ENCODE measurements at places on chromosomes 13 and 19.

GRCh38 chr13:20475927-20476691, 49.5 kb downstream of the CRYL1 start:
- no peak for DNase-seq

GRCh38 chr13:99386495-99386894, 79.3 kb upstream of the GPR183 start:
- no peak for DNase-seq

- DNase-seq: no peak
These were observed at the start of gene ARL11 for GRCh38 chr13:49627831-49628652. ARL11 (plus strand) TSS chr13:49628507; CDS start chr13:49630448, 1,941 bp downstream.

DNA sequence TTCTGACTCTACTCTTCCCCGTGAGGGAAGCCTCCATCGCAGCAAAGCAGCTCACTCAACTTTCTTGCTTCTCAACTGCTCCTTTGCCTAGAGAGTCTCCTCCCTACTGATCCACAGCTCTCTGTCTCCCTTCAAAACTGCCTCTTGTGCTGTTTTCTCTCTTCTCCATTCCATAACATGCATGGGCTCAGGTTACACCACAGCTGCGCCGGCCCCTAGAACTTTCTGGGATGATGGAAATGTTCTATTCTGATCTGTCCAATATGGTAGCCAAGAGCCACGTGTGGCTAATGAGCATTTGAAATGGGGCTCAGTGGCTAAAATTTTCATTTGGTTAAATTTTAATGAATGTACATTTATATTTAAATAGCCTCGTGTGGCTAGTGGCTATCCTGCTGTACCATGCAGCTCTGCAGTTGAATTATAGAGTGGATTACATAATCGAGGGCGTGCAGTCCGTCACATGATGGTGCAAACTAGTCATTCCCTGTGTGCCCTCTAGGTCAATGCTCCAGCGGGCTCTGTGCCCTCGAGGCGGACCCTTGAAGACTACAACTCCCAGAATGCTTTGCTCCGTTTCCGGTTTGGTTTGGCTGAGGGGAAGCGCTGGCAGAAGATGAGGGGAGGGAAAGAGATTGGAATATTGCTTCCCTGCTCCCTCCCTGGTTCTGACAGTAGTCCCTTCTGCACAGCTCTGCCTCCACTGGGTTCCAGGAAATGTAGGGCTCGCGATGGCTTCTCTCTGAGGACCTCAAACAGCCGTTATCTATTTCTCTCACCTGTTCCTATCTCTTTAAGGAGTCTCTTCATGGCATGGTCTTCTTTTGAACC, 109.8 kb downstream of the CACNA1A start:
- DNase-seq: peak; percentile 67

- no peak for DNase-seq
These were observed 13.9 kb upstream of the LGALS16 start for GRCh38 chr19:39641773-39642172.

DNA sequence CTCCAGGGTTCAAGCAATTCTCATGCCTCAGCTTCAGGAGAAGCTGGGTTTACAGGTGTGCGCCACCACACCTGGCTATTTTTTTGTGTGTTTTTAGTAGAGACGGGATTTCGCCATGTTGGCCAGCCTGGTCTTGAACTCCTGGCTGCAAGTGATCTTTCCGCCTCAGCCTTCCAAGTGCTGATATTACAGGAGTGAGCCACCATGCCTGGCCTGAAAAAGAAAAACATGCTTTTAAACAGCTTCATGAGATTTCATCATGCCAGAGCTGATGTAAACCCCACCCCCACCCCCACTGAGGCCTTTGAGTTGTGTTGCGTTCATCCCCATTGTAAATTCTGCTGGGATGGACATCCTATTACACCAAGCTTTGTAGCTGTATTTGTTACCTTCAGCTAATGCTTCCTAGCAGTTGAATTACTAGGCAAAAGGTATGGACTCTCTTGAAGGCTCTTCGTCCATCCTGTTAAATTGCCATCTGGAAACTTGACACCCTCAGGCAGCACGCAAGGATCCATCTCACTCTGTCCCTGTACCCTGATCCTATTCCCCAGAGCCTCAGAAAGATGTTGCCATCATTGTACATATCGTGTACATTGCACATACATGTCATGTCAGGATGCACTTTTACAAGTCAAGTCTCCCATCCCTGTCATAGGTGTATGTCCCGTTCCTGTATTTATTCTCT, 47.3 kb downstream of the NFIX start:
- DNase-seq: peak; percentile 62

DNA sequence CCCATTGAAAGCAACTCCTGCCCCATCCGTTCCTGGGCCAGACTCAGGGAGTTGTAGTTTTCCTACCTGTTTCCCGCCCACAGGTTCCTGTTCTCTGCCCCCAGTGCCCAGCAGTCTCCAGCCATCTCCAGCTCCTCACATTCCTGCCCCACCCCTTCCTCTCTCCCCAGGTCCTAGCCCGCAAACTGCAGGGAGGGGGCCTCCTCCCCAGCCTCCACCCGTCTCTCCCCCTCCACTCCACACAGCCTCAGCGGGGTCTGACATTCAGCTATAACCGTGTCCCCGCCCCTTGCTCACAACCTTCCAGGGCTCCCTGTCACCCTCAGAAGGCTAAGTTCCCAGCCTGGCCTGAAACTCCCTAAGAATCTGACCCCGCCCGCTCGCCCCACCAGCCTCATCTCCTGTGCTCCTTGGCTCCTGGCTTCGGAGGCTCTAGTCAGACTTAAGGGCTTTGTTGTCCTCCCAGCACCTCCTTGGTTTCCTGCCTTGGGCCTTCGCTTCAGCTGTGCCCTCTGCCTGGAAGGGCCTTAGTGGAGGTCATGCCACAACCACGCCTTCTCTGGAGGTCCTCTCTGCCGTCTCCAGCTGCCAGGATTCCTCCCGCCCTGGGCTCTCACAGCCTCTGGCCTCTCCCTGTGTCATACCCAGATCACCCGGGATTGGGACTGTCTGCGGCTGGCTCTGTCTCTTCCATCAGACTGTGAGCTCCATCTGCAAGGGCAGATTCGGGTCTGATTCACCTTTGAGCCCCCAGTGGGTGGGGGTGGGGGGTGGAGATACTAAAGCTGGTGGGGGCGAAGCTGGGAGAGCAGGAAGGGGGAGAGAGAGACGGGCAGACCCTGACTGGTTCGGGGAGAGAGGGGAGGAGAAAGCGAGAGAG, 5.1 kb upstream of the SPACA6 start:
- DNase-seq: peak; percentile 70

GRCh38 chr13:28031896-28032288, 43.4 kb upstream of the URAD start:
- no peak for DNase-seq

Data from fibroblast of gingiva (primary cell).